ENCODE measurements at places on chromosomes 13 and 19. TPM values are rescaled to one million over a fixed set of nuclear protein-coding genes. Genes with fewer than 3 reads are reported as not detected.

The SOHLH2 gene
- not detected for total RNA-seq

The S1PR2 gene
- 0.63 TPM for total RNA-seq

The CEACAM6 gene
- 13.8 TPM for total RNA-seq

The MAG gene
- total RNA-seq, result not detected

The MCEMP1 gene
- total RNA-seq, result not detected

The DCLK1 gene
- total RNA-seq, result 1.2 TPM

The SULT2A1 gene
- total RNA-seq, result not detected

The ZNF541 gene
- 0.06 TPM for total RNA-seq

The TLE6 gene
- total RNA-seq, result 6.8 TPM

The GARIN5A gene
- total RNA-seq, result 2.2 TPM

The CYP2A7 gene
- total RNA-seq, result not detected

The PEG3 gene
- total RNA-seq, result not detected

The NFIX gene
- 3.6 TPM for total RNA-seq

The CYP4F22 gene
- total RNA-seq, result 0.44 TPM

The NCAN gene
- total RNA-seq, result 0.08 TPM

The PLPP2 gene
- 112 TPM for total RNA-seq

The ZNF665 gene
- total RNA-seq, result not detected

All from A549 treated with AZD2906 at 1 μM for 4 hours (cell line).